ENCODE measurements at places on chromosomes 4 and X. TPM values are rescaled to one million over a fixed set of nuclear protein-coding genes. Genes with fewer than 3 reads are reported as not detected.

Gene CCNA2
- total RNA-seq = 46.8 TPM

Gene DMD
- 0.03 TPM for total RNA-seq

Gene NDST3
- total RNA-seq = not detected

Gene GAB3
- total RNA-seq = 0.76 TPM

Gene MOSPD2
- total RNA-seq = 8.5 TPM

Gene CAPN6
- total RNA-seq = not detected

Gene TMEM154
- 0.18 TPM for total RNA-seq

Gene TEC
- total RNA-seq = 1.3 TPM

Gene LIMCH1
- 46.0 TPM for total RNA-seq

Gene IL13RA2
- total RNA-seq = 0.06 TPM

Gene GSX2
- total RNA-seq = not detected
